ENCODE measurements at places on chromosomes 4 and X. TPM values are rescaled to one million over a fixed set of nuclear protein-coding genes. Genes with fewer than 3 reads are reported as not detected.

EREG gene
- 50.5 TPM for total RNA-seq

CXorf49 gene
- not detected for total RNA-seq

SULT1B1 gene
- not detected for total RNA-seq

RAB41 gene
- total RNA-seq, result not detected

PTCHD1 gene
- total RNA-seq, result not detected

ABCB7 gene
- 17.9 TPM for total RNA-seq

PAGE2 gene
- not detected for total RNA-seq

All from A549 treated with DMSO at 1 μM for 4 hours (cell line).